Stimulated activated CD8-positive, alpha-beta memory T cell treated with anti-CD3 and anti-CD28 coated beads, Interleukin-7, amount 100 ng/mL, for 48 hours (primary cell): ENCODE measurements at places on chromosomes 3 and 15.

DNA sequence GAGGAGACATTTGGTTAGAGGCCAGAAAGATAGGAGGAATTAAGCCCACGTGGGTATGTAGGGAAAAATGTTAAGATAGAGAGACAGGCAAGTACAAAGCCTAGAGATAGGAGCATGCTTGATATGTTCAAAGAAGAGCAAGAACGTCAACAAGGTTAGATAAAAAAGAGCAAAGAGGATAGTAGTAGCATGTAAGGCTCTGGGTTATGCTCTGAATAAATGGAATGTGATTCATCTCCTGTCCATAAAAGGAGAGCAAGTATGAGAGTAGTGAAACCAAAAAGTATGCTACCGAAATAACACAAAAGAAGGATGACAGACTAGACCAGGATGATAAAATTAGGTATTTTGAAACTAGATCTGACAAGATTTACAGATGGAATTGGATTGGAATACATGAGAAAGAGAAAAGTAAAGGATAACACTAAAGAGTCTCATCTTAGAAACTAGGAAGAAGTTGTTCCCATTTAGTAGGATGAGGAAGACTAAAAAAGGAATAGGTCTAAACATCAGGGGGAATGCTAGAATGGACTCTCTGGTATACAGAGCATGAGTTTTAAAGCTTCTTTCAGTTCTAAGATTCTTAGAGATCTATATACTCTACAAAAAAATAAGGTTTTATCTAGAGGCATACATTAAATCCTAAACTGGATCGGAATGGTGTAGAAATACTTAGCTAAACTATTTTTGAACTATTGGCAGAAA, 59.1 kb downstream of the TRPM7 start:
- DNase-seq, result no peak

- no peak for DNase-seq
Observed at GRCh38 chr15:36903922-36904556, 196.3 kb downstream of the MEIS2 start.

GRCh38 chr3:61985020-61985419, 388.3 kb downstream of the FEZF2 start:
- DNase-seq, result no peak

DNA sequence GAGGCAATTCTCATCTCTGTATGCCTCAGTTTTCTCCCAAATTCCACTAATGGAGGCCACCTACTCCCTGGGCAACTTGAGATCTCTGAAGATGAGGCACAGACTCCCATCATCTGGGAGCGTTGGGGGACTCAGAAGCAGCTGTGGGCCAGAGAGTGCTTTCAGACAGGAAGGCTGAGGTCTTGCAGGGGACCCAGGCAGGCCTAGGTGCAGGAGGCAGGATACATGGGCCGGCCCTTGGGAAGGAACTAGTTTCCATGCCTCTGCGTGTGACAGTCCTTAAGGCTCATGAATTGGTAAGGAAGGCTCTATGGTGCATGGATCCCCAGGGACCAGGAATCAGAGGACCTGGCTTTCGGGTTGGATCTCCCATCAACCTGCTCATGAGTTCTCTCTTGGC, 14.5 kb downstream of the BMF start:
- DNase-seq, result no peak

- DNase-seq, result no peak
Observed at GRCh38 chr3:111981457-111981763, 2.6 kb downstream of the ABHD10 start.

DNA sequence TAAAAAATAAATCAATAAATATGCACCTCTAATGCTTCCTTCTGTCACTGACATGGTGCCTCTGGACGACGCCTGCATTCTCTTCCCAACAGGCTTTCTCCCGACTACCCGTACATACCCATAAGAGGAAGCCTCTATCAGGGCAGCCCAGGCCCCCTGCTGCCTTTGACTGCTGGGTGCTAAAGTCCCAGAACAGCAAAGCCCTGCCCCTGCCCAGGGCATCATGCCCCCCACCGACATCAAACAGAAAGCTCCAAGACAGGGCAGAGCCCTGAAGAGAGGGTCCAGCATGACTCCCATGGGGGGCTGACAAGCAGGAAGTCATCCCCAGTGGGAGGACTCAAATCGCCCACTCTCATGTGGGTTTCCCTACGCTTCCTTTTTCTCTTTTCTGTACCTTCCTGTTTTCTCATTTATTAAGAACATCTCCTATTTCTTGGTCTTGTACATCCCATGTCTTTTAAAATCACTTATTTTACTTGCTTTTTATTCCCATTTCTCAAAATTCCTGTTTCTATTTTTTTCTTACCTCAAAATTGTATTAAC, 23.4 kb downstream of the XPC start:
- DNase-seq, result no peak
